ENCODE measurements at places on chromosomes 3 and 15.

DNA sequence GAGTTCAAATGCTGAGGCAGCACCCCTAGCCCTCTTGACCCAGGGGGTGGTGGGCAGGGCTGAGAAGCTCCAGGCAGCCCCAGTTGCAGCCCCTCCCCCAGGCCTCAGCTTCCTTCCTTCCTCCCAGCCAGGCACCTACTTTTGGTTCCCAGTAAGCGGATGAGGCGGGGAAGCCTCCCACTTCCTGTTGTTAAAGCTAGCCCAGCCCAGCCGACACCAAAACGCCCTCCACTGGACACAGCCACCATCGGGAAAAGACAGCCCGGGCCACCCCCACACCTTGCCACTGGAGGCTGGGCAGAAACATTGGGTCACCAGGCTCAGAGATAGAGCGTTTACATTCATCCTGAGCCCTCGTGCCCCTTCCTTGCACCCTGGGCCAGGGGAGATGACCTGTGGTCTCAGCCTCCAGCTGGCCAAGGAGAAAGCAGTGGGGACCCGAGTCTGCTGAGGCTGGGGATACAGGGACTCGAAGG is 3.5 kb downstream of the DUSP7 start:
- no peak for DNase-seq

DNA sequence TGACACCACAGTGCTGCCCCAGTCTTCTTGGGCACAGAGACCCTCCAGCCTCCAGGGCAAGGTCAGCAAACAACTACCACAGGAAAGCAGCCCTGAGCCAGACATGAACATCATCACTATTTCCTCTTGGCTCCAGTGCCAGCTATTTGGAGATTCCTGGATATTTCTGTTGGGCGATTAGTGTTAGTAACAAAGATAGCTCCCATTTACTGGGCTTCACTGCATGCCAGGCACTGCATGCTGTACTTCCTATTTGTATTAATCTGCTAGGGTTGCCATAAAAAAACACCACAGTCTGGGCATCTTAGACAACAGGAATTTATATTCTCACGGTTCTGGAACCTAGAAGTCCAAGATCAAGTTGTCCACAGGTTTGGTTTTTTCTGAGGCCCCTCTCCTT is 255.1 kb upstream of the STT3B start:
- no peak for DNase-seq

DNA sequence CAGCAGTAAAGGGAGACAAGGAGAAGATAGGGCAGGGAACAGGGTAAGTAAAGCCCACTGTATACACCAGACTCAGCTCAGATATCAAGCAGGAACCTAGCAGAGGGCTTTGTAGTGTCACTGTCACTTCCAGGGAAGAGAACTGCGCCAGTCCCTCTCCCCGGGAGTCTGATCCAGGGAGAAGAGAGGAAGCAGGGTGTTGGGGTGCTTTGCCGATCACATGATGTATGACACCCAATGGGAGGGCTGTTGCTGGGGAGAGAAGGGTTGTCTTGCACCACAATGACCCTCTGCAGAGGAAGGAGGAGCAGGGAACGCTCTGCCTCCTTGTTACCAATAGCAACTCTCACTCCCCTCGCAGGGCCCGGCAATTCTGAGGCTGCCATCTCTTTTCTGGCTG is 147.2 kb upstream of the SLC2A2 start:
- no peak for DNase-seq

GRCh38 chr3:115659253-115660220 is 36.2 kb downstream of the GAP43 start:
- no peak for DNase-seq

DNA sequence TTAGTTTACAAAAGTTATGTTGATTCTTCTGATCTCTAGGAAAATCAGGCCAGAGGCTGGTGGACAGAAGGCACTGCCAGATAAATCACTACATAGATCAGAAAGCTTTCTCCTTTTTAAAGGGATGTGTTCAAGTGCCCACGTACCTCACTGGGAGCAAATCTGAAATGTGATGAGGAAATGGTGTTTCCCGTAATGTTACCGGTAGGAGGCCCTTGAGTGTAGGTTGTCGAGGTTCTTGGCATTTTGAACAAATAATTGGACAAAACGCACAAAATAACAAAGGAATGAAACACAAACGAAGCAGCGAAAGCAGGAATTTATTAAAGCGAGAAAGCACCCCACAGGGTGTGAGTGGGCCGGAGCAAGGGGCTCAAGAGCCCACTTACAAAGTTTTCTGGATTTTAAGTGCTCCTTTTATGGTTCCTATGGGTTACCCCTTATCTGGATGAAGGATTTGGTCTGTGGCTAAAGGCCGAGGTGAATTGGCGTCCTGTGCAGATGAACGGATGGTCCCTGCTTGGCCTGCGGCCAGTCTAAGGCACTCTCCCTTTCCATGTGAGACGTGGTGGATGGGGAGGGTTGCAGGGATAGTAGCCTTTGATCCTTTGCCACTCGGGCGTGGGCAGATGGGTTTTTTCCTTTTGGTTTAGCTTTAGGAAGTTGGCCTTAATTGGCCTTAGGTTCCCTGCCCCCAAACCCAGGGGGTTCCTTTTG is 1.0 kb downstream of the SNX1 start:
- DNase-seq: peak; percentile 38

GRCh38 chr15:101128221-101129015 is 123.4 kb downstream of the CHSY1 start:
- DNase-seq: no peak
